ENCODE measurements at places on chromosomes 3 and 15.

DNA sequence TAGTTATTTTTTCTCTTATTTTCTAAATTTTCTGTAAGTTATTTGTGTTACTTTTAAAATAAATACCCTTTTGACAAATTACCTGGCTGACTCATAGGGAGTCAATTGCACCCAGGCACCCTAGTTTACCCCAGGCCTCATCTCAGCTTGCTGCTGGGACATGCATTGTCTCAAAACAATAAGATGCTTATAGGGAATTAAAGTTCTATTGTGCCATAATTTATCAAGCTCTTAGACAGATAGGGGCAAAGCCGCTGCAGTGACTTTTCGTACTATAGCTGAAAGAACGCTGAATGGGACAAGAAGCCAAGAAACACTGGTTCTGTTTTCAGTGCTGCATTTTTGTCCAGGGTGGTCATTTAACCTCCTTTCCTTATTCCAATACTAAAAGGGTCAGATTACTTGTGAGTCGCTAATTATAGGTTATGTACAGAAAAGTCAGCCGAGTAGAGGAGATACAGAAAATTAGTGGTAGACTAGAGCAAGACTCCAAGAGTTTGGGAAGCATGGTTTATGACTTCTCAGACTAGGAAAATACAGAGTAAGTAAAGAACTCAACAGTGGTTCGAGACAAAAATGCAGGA, 50.3 kb downstream of the EXD1 start:
- no peak for DNase-seq

DNA sequence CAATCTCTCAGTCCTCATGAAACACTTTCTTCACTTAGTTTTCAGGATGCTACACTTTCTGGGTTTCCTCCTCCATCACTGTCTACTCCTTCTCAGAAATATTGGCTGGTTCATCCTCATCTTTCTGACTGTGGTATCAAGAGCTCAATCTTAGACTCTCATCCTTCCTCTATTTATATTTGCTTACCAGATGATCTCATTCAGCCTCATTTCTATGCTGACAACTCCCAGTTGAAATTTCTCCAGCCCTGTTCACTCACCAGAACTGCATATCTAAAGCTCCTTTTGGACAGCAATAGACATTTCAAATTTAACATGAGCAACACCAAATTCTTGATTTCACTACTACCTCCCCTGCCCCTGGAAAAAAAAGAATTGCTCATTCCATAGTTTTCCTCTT, 48.0 kb upstream of the FBN1 start:
- DNase-seq: no peak

DNA sequence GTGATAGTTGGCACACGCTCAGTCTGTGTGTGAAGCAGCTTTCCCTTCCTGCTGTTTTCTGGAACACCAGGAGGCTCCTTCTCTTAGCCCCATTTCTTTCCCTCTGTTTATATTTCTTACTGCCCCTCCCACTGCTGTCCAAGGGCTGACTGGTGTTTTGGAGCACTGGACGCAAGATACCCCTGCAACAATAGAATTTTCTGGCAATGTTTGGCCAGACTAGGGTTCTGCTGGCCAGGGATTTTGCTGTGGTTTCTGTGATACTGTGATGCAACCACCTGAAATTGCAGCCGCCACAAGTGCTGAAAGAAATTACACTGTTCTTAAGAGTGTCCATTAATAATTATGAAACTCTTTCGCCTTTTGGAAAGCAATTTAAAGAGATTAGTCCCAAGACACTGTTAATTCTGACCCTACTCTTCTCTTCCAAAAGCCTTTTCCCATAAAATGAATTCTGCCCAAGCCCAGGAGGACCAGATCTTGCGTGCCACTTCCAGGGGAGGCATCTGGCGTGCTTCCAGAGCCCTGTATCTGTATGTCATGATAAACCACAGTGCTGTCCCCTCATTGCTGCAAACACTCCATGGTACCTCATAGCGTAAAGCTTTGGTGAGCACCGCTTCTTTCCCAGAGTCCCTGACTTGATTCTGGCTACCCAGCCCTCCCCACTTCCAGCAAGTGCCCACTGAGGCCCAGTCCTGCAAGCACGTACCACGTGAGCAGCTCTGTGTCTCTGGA, 159.4 kb upstream of the CHRM5 start:
- DNase-seq: no peak

DNA sequence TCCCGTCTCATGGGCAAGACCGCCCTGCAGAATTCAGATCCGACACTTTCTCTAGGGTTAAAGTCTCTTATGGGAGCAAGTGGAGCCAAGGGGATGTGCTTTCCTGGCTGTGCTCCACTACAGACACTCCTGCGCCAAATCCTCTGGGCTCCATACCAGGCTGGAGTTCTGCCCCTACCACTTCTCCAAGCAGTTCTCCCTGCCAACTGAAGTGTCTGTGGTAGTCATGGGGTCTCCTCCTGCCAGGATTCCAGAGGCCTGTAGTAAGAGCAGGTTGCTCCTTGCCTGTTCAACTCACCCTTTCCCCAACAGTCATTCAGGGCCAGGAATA, 403.2 kb downstream of the GRM7 start:
- DNase-seq: no peak

DNA sequence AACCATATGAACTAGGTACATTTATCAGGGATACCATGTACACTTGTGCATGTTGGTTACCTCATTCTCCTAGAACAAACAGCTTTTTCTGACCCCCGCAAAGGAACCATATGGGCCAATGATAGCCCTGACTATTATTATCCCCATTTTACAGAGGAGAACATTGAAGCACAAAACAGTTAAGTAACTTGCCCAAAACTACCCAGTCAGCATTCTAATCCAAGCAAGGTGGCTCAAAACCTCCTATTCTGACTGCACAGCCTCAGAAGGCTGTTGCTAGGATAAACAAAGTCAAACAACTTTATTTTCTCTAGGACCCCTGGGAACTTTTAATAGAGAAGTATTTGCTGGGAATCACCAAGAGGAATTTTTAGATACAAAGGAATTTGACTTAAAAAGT, 36.7 kb downstream of the CFAP44 start:
- DNase-seq: no peak

GRCh38 chr3:127518456-127519081, 72.0 kb downstream of the TPRA1 start:
- no peak for DNase-seq

- DNase-seq: no peak
Observed at GRCh38 chr3:59052803-59053411, 3.1 kb upstream of the CFAP20DC start.

DNA sequence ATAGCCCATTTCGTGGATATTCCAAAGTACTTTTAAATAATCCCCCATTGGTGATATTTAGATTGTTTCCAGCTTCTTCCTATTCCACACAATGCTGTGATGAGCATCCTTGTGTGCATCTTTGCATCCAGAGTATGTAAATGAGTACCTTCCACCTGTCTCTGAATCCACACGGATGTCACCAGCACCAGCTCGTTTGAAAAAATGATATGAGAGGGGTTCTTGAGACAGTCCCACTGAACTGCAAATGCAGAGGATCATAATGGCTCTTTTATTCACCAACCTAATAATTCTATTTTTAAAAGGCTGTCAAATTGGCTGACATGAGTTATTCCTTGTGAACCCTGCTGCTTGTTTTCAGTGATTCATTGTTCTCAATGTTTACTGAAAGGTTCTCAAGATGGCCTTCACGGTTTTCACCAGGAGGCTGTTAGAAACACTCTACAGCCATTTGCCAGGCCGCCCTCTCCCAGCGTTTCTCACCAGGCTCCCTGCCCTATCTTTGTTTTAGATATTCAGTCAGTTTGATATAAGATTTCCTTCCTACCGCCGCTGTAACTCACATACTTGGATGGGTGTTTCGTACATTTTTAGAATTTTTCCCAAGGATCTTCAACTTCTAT, 96.7 kb upstream of the PTPRG start:
- no peak for DNase-seq

DNA sequence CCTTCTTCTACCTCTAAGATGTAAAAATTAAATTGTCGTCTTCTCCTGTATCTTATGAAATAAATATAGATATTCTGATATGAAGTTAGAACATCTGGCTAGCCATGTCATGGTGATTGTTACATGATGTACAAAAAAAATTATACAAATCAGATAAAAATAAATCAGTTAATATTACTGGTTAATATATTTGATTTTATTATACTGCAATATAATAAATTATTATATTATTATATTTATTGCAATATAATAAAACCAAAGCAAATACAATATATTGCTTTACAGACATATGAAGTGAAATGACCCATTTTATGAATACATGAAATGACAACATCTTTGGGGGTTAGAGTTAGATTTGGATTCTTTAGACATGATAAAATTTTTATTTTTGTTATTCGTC, 72.3 kb upstream of the NAALADL2 start:
- DNase-seq: no peak

DNA sequence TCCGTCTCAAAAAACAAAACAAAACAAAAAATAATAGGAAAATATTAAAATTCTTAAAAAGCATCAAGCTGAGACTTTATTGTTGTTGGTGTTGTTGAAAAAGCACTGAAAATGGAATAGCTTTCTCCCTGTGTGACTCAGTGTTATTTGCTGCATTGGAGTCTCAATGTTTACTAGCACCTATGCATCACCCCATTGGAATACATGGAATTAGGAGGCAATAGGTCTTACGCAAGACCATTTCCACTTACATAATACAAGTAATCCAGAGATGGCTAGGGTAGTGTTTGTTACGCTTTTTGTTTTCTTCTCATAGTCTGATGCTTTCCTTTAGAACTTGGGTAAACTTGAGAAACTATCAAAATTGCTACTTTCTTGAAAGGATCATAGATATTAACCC, 15.2 kb downstream of the GXYLT2 start:
- no peak for DNase-seq

DNA sequence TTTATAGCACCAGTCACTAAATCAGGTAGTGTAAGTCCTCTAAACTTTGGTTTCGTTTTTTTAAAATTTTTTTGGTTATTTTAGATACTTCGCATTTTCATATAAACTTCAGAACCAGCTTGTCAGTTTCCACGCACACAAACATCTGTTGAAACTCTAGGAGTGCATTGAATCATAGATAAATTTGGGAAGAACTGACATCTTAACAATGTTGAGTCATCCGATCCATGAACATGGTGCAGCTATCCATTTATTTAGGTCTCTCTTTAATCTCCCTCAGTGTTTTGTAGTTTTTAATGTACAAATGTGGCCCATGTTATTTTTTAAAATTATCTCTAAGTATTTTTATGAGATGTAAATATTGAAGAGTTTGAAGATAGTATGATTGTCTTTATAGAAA, 17.7 kb downstream of the TICRR start:
- no peak for DNase-seq

DNA sequence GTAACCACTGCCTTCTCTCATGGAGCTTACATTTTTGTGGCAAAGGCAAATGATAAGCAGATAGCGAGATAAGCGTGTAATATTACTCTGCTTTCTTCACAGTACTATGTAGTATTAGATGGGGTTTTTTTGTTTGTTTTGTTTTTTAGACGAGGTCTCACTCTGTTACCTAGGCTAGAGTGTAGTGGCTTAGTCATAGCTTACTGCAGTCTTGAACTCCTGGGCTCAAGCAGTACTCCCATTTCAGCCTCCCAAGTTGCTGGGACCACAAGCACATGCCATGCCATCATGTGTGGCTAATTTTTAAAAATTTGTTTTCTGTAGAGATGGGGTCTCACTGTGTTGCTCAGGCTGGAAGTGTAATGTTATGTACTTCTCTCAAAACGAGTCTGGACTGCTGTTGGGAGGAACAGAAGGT, 22.9 kb downstream of the MBNL1 start:
- no peak for DNase-seq

DNA sequence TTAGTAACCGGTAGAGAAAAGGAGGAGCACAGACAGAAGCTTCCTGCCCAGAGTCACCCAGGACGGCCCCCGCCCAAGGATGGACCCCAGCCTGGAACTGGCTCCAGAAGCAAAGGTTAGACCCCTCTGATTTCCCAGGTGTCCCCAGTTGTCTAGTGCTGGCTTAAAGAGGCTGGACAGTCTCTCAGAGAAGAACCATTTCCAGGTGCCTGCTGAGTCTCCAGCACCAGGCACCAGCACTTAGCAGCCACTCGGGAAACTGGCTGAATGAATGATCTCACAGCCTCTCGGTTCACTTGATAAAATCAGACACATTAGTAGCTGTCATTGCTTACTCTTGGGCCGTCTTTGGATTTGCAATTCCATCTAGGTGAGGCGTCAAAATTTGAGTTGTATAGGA, 139.7 kb upstream of the HES1 start:
- DNase-seq: no peak

- DNase-seq: no peak
Observed at GRCh38 chr3:135447483-135447882, 518.0 kb upstream of the PPP2R3A start.

DNA sequence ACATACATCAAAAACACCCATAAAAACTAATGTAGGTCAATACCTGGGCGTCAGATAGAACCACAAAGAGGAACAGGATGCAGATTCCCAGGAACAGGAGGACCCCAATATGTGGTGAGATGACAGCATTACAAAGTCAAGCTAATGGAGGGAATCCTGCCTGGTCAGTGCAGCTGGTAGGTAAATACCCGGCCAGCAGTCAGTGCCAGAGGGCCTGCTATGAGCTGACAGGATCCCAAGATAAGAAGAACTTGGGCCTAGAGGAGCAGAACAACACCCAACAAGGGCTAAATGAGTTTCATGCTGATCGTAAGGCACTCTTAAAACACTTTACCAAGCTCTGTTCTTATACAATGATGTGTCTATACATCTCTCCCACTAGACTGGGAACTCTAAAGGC, 61.2 kb upstream of the KCNMB2 start:
- no peak for DNase-seq

- DNase-seq: no peak
Observed at GRCh38 chr15:89657686-89658200, 2.5 kb upstream of the KIF7 start.

DNA sequence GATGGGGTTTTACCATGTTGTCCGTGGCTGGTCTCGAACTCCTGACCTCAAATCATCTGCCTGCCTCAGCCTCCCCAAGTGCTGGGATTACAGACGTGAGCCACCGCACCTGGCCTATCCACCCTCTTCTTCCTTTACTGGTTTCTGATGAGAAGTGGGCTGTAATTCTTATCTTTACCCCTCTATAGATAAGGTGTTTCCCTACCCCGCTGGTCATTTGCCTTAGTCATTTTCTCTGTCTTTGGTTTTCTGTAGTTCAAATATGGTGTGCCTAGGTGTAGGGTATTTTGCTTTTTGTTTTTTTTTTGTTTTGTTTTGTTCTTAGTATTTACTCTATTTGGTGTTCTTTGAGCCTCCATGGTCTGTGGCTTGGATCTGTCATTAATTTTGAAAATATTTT, 41.3 kb downstream of the APBA2 start:
- DNase-seq: no peak

GRCh38 chr3:137765310-137766033, 1.4 kb downstream of the SOX14 start:
- DNase-seq: no peak

DNA sequence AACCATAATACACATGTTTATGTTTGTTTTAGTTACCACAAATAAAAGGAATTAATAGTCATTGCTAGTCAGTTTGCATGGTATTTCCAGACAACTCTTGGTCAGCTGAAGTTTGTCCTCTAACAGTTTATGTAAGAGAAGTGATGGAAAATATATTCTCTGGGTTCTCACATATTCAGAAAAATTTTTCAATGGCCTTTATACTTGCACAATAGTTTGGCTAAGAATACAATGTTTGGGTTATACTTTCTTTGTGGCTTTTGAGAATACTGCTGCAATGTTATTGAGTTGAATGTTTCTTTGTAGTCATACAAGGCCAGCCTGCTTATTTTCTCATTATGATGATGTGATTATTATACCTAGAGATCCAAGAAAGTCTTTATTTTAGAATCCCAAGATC, 133.9 kb downstream of the RAP2B start:
- no peak for DNase-seq

All from stimulated activated CD4-positive, alpha-beta T cell treated with anti-CD3 and anti-CD28 coated beads, Interleukin-4, amount 100 ng/mL, for 4 hours (primary cell).